ENCODE measurements at places on chromosomes 7 and 10.
A peak's percentile ranks its signal among the peaks of the same experiment; 100 is the strongest.

- no peak for DNase-seq
Observed at GRCh38 chr7:101594790-101595189, 34.3 kb downstream of the MYL10 start.

DNA sequence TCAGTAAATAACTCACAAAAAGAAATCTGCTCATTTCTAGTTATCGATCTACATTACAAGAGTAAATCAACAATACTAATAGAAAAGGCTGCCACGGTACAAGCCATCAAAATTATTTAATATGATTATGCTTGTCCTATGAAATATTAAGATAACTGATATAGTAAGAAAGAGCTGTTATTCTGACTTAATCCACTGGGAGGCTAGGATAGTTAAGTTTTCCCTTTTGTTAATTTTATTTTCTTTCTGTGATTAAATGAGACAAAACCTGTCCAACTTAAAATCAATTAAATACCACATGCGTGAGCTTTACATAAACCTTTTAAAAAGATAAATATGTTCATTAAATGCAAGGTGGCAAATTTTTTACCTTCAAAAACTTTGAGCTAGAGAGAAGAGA lies 114.8 kb downstream of the LMBR1 start:
- no peak for DNase-seq

GRCh38 chr10:113999531-113999930 lies 44.1 kb upstream of the ADRB1 start:
- no peak for DNase-seq

GRCh38 chr7:37322831-37323230 lies 125.8 kb downstream of the ELMO1 start:
- no peak for DNase-seq

DNA sequence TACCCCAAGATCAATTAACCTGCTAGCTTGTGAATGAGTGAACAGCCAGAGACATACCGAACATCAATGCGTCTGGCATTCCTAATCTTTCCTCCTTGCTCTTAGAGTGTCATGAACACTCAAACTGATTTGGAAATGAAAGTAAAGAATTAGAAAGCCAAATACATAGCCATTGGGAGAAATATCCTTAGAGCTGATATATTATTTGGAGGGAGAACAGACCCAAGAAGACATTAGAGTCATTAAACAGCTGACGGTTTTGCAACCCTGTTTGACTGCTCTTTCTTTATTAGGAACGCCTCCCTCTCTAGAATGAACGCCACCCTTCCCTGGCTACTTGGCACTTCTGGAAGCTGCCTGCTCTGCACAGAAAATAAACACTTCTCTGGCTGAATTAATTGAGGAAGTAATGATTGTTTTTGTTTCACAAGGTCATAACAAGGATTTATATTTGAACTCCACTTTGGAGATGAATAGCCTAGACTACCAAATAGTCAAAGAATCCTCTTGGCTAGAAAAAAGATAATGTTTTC lies 42.8 kb downstream of the CTTNBP2 start:
- DNase-seq: no peak

- DNase-seq: no peak
Observed at GRCh38 chr10:14481752-14482151, 151.0 kb upstream of the FRMD4A start.

DNA sequence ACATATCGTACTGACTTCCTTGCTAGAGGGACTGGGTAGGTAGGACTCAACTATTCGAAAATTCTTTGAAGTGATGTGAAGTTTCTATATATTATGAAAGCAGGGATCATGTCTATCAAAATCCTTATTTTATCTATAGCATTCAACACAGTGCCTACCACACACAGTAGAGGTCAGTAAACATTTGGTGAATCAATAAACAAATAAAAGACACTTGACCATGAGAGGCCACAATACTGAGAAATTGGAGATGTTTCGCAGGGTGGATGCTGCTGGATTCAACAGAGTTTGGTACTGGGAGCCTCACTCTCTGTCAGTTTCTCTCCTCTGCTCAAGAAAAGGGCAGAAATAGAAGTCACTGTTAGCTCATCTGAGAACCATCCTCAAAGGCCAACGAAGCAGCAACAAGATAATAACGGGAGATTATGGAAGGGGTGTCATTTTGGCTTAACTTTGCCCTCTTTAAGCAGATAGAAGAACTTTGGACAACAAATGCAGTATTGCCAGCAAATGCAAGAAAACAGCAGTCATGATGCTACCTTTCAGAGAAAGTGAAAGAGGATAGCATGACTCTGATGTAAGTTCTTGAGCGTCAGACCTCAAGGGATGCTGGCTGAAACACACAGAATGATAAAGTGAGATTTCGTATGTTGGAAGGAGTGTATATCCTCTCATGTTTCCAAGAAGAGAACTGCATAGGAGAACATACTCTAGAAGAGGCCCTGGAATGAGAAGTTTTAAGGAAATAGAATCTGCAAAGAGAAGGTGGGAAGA lies 107.6 kb downstream of the SEMA3E start:
- DNase-seq: no peak

DNA sequence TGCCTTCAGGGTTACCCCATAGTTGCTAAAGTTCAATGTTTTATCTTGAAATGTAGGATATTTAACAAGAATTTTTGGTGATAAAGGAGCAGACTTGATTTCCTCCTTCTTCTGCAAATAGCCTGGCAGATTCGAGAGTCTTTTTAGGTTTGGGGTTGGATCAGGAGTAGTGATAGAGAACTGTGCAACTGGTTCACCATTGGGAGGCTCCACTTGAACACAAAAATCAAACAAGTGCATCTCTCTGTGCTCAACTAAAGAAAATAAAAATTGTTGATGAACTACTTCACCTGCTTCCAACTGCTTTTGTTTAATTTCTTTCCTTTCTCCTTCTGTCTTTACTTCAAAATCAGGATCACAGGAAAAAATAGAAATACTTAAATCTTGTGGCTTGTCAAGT lies 58.5 kb downstream of the MACC1 start:
- peak; percentile 38 for DNase-seq

GRCh38 chr10:63256009-63256773 lies 123.1 kb downstream of the NRBF2 start:
- peak; percentile 74 for DNase-seq

- DNase-seq: no peak
Observed at GRCh38 chr10:35270100-35270499, 66.2 kb upstream of the CCNY start.

DNA sequence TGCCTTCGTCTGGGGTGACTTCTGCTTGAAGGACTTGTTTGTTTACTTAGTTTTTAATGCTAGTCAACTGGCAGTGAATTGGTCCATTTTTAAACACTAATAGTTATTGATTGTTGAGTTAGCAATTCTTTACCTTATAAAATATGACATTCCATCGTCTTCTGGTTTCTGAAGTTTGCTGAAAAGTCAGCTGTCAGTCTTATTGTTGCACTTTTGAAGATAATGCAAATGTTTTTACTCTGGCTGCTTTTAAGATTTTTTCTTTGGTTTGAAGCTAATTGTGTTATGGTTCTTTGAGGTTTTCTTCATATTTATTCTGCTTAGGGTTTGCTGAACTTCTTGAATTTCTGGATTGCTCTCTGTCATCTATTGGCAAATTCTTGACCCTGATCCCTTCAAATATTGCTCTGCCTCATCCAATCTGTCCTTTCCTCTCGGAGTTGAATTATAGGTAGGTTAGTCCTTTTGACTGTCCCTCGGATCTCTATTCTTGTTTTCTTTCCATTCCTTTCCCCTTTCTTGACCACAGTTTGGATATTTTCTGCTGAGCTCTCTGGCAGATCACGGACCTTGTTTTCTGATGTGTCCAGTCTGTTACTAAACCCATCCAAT lies 24.2 kb downstream of the MGMT start:
- DNase-seq: peak; percentile 40

DNA sequence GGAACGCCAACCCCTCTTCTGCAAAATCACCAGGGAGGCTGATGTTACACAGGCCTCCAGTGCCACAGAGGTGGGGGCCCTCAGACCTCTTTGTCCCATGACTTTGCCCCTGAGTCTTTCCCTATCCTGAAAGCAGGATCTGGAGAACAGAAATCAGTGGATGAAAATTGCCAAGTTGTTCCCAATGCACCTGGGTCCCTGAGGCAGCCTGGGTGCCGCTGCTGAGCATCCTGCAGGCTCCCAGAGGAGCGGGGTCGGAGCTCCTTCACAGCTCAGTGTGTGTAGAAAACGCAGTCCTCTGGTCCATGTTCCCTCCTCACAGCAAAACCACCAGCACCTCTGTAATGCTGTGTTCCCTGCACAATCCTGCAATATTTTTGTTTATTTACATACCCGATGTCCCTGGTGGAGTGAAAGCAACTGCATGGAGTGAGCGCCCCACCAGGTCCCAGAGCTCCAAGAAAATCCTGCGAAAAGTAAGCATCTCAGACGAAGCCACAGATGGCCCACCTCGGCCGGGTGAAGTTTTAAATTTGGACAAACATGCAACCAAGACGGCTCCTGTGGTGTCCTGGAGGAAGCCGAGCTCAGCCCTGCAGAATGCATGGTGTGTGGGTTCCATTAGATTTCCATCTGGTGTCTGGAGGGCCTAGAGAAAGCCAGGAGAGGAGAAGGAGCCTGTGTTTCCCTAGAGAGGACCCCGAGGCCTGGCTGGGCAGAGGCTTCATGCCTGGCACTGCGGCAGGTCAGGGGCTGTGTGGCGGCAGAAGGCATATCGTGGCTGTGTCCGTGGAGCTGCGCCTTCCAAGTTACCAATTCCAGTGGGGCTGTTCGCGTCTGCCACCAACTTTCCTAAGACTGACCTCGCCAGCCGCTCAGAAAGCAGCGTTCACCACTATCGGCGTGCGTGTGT lies 235.2 kb downstream of the WDR37 start:
- DNase-seq: no peak

DNA sequence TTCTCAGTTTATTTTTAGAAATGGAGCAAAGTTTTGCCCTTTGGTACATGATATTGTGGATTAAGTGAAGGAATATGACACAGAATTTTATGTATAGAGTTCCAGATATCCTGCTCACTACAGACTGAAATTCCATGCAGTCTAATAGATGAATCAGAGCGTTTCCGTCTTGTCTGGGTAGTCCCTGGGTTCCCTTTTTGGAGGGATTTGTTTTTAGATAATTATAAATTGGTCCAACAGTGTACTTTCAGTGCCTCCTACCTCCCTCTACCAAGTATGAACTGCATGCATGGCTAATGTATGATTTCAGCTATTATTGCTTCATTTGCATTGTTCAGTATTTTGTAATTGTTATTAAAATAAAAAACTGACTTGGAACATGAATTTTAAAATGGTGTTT lies 74.4 kb downstream of the SEPTIN7 start:
- DNase-seq: no peak

DNA sequence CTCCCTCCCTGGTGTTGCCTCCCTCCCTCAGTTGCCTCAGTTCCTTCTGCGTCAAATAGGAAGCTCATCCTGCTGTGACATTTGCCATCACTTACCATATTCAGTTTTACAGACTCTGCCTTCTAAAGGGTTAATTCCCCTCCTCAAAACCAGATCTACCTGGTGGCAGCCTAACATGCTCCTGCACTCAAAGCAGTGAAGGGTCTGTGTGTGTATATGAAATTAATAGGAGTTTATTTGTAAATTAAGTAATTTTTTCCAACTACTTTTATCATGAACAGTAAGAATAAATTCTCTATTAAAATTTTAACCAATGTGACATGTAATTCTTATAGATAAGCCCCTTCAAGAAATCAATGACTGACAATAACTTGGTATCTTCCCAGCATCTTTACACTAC lies 158.6 kb upstream of the INSYN2A start:
- no peak for DNase-seq

- DNase-seq: no peak
Observed at GRCh38 chr7:4135301-4135700, 546.8 kb upstream of the FOXK1 start.

- no peak for DNase-seq
Observed at GRCh38 chr7:25180946-25181345, 47.3 kb downstream of the NPVF start.

GRCh38 chr7:101106386-101106785 lies 20.5 kb upstream of the SERPINE1 start:
- no peak for DNase-seq

DNA sequence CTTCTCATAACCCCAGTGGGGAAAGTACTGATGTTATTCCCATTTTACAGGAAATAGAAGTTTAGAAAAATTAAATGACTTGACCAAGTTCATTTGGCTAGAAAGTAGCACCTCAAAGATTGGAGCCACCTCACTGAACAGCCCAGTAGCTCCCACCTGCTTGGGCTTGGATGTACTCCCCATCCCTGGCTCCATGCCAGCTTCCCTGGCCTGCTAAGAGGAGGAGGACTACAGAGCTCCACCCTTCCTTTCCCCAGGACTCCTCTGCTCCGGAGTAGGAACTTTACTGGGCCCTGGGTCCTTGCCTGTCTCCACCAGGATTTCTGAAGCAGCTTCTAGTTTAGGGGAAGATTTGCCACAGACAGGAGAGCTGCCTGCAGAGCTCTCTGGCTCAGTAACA lies 3.1 kb downstream of the HPS6 start:
- DNase-seq: peak; percentile 51

DNA sequence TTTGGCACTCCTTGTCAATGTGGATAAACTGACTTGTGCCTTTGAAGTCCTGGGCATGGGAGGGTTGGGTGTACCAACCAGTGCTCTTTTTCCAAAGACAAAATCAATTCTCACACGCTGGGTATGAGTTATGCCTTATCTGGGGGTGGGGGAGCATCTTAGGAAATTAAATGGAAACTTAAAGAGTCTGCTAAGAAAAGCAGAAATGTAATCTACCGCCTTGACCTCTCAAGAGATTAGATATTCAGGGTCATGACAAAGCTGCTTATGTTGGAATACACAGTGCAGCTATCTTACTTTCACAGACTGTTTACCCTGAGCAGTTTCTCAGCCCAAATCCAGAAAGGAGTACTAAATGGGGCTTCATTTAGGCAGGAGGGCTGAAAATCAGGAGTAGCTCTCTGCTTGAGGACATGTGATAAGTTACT lies 2.6 kb downstream of the MEST start:
- peak; percentile 58 for DNase-seq

DNA sequence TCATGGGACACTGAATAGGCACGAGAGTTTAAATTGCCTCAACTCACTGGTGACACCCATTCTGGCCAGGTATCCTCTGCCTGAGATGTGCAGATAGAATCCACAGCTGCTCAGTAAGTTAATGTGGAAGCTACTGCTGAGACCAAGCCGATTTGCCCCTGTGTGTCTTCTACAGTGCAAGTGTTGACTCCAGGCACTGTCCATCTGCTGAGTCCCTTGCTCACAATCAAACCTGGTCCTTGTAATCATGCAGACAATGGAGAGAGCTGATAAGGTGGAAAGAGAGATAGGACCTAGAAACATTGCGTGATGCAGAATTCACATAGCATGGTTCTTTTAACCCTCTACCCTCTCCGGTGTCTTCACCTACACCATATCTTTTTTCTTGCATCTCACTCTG lies 101.4 kb downstream of the ITGB8 start:
- peak; percentile 31 for DNase-seq

DNA sequence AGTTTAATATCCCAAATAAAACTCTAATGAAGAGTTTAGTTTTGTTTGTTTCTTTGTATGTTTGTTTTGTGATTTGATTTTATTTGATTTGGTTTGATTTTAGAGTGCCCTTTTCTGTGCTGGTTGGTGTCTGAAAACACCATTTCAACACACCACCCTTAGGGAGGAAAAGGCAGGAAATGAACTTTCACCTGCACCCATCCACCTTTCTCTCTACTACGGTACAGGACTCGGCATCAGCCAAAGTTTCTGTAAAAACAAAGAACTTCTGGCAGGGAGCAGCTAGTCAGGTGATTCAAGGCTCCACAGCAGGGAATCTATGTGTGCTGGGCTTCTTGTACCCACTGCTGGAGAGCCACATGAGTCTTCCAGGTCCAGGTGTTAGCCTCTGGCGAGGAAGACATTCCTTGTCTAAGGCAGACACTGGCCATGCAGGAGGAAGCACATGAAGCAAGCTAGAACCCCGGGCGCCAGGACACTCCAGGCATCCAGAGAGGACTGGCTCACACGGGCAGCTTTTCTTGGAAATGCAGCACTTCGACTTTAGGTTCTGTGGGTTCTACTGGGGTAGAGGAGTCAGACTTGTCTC lies 22.1 kb upstream of the STK17A start:
- DNase-seq: no peak
